ENCODE measurements at places on chromosomes 12 and 14.

DNA sequence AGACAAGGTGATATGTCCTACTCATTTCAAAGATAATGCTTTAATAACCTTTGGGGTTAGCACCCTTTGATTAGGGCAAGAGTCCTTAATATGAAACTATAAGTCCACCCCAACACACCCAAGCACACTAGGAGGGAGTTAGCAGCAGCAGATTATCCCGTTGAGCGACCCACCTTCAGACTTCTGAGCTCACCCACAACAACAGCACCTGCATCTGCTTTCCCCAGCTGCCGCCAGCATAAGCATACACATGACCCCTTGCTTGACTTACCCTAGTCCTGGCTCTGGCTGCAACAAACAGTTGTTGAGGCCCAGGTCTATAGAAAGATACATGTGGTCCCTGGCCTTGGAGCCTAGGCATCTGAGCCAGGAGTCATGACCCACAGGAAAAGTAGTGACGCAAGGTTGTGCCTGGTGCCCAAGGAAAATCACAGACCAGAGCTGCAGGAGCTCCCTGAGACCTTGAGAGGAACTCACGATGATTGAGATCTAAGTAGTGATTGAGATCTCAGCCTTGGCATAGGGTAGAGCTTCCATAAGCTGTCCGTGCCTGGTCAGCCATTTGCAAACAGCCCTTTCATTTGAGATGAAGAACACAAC lies 19.0 kb downstream of the ZDHHC22 start:
- no peak for DNase-seq

DNA sequence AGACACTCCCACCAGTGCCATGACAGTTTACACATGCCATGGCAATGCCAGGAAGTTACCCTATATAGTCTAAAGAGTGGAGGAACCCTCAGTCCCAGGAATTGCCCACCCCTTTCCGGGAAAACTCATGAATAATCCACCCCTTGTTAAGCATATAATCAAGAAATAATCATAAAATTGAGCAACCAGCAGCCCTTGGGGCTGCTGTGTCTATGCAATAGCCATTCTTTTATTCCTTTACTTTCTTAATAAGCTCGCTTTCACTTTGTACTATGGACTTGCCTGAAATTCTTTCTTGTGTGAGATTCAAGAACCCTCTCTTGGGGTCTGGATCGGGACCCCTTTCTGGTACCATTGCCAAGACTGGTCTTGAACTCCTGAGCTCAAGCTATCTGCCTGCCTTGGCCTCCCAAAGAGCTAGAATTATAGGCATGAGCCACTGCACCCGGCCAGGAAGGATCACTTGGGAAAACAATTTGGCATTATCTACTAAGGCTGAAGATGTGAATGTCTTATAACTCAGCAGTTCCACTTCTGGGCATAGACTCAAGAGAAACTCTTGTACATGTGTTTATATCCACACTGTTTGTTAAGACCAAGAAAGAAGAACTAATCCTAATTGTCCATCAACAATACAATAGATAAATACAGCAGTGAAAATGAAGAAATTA lies 35.9 kb upstream of the CEP83 start:
- DNase-seq: no peak

- no peak for DNase-seq
These were observed 583.5 kb upstream of the TBX3 start for GRCh38 chr12:115267464-115267863.

DNA sequence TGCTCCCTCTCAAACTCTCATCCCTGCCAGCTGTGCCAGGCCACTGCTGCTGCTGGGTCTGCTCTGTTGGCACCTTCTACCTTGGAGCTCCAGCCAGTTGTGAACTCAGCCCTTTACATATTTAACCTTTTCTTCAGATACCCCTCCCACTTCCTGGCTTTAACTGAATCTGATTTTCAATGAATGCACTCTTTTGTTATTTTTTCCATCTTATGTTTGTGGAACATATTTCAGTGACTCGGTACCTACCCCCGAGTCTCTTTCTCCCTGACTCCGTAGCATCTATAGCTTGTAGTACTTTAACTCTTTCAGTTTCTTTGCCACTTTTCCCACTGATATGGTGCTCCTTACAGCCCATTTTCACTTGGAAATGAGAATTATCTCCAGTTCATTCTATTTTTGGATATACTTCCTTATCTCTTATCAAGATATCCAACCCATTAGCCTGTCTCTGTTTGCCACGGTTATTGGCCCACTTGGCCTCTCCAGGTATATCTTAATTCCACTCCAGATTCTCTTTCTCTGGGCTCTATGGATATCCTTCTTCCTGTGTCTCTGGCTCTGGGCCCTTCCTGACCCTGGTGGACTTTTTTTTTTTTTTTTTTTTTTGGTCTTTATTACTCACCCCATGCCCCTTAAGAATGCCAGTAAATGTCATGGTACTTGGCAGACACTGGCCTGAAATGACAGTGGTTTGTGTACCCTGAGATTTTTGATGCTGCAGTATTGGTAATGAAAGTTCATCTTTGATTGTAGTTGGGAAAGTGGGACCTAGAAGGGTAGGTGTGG lies 62.7 kb downstream of the PELI2 start:
- DNase-seq: no peak

DNA sequence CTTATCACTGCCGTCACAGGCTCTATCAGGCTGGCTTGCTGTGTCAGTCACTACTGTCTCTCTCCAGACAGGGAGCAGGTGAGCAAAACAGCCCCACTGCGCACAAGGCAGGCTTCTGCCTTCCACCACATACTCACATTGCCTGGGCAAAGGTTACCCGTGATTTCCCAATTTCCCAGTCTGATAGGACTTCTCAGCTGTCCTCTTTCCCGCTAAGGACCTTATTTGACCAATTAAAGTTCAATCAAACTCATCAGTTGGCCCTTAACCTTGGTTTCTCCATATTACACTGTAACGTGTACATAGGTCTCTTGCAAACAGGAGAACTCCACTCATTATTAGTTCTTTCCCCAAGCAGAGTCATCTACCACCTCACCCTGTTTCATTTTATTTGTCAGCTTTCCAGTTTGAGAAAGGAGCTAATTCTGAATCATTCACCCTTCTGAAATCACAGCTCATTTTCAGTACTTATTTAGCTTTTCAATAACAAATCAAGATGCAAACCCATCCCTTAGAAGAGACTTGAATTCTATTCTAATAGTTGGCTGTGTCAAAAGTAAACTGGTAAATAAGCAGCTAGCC lies 170.8 kb downstream of the ESR2 start:
- DNase-seq: no peak

DNA sequence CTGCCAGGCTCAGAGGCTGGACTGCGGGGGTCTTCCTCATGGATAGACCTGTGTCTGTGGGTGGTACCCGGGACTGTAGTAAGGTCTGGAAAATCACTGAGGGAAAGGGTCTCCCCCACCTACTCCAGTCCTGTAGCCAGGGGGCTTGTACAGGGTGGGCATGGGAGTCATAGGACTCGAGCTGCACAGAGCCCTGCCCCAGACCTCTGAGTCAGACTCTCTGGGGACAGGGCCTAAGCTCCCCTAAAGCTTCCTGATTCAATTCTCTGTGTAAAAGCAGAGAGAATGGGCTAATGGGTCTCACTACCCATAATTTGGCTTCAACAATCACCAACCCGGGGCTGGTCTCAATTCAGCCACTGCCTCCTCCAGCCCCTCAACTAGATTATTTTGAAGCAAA lies 27.0 kb downstream of the LRTM2 start:
- DNase-seq: no peak

GRCh38 chr12:127539226-127539858 lies 727.6 kb upstream of the TMEM132C start:
- DNase-seq: no peak

DNA sequence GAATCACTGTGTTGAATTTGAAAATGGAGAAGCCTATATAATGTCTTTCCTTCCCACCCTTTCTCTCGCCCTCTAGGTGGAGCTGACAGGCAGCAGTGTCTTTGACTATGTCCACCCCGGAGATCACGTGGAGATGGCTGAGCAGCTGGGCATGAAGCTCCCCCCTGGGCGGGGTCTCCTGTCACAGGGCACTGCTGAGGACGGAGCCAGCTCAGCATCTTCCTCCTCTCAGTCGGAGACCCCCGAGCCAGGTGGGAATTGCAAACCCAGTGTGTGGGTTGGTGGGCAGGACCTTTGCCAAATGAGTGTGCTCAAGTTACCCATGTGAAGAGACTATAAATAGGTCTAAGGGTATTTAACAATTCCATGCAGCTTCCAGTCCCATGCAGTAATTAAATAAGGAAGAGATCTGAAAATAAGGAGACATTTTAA lies 274.7 kb downstream of the EGLN3 start:
- DNase-seq: peak; percentile 62

All from COR-L47 (cell line).